ENCODE measurements at places on chromosomes 12 and 14.

- H3K36me3 ChIP-seq, result peaks cover 4% of the 10 kb centered on the region
- no peak for DNase-seq
- H3K27me3 ChIP-seq, result no peaks in the 10 kb centered on the region
- H3K27ac ChIP-seq, result no peak overlapping the region
Measured at GRCh38 chr14:105363847-105364708, 34.3 kb upstream of the TEX22 start.

DNA sequence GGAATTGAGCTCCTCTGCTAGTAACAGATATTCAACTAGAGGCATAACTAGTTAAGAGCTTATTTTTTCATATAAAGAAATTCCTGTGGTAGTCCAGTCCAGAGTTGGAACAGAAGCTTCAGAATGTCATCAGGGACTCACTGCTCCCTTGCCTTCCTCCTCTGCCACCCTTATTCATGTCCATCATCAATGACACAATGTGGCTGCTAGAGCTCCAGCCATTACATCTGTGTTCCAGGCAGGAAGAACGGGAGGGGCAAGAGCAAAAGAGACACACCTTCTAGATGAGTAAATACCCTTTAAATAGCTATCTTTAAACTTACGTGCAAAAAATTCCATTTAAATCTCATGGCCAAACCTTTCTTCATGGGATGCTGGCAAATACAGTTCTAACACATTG, 47.3 kb upstream of the HMGA2 start:
- no peaks in the 10 kb centered on the region for H3K4me1 ChIP-seq
- H3K4me3 ChIP-seq, result no peak overlapping the region
- H3K27ac ChIP-seq, result no peak overlapping the region
- H3K27me3 ChIP-seq, result no peaks in the 10 kb centered on the region

DNA sequence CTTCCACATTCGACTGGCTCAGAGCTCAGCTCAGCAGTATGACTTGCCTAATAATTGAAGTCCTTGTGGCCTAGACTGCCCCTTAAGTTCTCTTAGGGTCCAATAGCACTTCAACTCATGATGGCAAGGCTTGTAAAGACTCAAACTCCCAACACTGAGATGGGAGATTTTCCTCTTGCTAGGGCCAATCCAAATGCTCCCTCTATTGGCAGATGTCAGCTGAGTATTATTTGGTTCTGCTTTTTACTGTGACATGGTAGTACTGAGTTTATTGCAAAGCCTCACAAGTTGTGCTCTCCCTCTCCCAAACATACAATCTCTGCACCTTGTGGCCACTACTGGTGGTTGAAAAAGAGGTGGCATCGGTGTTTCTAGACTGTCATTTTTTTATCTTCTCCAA, 164.2 kb downstream of the ALG10 start:
- no peak for DNase-seq
- no peaks in the 10 kb centered on the region for H3K27me3 ChIP-seq
- no peak overlapping the region for H3K27ac ChIP-seq
- no peaks in the 10 kb centered on the region for H3K36me3 ChIP-seq
- H3K4me3 ChIP-seq, result no peak overlapping the region

DNA sequence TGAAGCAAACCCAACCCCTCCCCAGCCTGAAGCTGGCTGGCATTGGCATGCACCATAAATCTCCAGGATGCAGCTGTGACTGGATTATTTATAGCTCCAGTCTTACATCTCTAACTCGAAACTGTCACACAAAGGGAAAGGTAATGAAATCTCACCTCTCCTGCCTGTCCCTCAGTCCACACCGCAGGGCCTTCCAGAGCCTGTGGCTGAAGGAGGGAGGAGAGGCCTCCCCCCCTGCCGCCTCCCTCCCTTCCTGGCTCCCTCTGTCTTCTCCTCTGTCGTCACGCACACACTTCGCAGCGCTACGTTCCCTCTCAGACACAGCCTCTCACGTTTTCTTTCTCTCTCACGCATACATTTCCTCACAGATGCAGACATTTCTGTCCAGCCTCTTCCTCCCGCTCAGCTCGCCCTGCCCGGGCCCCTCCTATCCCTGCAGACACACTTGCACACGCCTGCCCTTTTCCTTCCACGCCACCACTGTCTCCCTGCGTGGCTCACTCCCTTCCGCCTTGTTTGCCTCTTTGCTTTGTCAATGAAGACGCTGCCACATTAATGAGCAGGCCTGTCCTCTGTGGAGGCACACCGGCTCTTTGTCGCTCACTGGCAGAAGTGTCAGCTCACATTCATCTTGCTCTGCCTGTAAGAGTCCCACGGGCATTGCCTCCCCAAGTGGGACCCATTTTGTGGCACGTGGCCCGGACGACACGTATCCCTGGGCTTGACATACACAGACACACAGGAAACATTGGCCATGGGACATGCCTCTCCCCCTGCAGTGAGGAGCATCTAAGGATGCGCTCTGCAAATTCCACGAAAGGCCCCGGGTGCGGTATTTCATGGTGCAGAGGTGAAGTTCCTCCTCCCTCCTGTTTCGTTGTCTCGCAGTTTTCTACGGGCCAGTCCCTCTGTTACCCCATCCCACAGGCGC, 27.9 kb downstream of the IRF2BPL start:
- H3K4me1 ChIP-seq, result no peaks in the 10 kb centered on the region
- H3K36me3 ChIP-seq, result no peaks in the 10 kb centered on the region
- H3K27ac ChIP-seq, result no peak overlapping the region
- no peak overlapping the region for H3K4me3 ChIP-seq
- H3K27me3 ChIP-seq, result no peaks in the 10 kb centered on the region
- no peak for DNase-seq

GRCh38 chr14:34964977-34965764, 17.6 kb upstream of the SRP54 start:
- H3K4me1 ChIP-seq, result no peaks in the 10 kb centered on the region
- H3K36me3 ChIP-seq, result peaks cover 16% of the 10 kb centered on the region
- H3K4me3 ChIP-seq, result no peak overlapping the region
- H3K27me3 ChIP-seq, result no peaks in the 10 kb centered on the region
- no peak overlapping the region for H3K27ac ChIP-seq

DNA sequence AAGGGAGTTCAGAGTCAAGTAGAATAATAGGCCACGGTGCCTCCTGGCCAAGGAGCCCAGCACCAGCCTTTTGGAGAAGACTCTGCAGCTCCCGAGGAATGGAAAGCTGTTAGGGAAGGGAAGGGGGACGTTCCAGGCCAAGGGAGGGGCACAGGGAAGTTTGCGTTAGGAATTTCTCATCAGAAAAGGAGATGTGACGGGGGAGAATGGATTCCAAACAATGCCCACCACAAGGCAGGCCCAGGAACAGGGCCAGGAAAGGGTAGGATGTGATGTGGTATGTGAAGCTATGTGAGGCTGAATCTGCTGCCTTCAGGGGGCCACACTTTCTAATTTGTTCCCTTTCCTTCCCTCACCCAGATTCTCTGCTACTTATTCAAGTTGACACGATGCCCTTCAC, 46.0 kb downstream of the DGLUCY start:
- H3K36me3 ChIP-seq, result peaks cover 62% of the 10 kb centered on the region
- no peak overlapping the region for H3K4me3 ChIP-seq
- H3K27ac ChIP-seq, result no peak overlapping the region
- H3K27me3 ChIP-seq, result no peaks in the 10 kb centered on the region
- H3K4me1 ChIP-seq, result no peaks in the 10 kb centered on the region
- DNase-seq, result no peak

DNA sequence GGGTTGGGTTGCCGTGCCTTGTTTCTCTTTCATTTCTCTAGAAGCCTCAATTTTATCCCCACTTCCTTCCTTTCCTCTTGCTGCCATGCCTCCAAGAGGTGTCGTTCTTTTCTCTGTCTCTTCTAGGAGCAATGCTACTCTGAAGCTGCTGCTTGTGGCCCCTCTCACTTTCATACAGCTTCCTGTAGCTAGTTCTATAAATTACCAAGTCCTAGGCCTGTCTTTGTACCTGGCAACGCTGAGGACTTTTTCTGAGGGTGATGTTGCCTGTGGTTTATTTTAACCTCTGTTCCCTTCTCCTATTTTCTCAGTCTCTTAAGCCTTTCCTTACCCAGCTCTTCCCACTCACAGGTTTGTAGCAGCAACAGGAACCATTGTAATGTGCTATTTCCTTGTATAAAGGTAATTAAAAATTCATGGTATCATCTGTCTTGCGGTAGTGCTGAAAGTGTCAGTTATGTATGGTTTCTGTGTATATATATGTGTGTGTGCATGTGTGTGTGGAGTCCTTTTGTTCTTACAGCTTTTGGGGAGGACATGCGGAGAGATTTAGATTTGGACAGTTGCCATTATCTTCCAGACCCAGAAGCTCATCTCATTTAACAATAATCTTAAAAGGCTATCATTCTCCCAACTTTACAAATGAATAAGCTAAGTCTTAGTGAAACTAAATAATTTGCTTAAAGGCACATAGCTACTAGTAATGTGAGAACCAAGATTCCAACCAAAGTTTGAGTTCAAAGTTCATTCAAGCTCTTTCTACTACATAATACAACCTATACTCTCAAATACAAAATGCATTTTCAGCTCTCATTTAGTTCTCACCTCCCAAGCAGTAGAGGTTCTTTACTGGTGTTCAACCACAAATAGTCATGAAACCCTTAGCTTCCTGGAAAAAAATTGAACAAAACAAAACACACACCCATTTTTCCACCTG, 43.8 kb downstream of the DDHD1 start:
- H3K27me3 ChIP-seq, result no peaks in the 10 kb centered on the region
- peak; percentile 33 for DNase-seq
- H3K36me3 ChIP-seq, result no peaks in the 10 kb centered on the region
- H3K27ac ChIP-seq, result peak overlapping the region; percentile 63

- no peaks in the 10 kb centered on the region for H3K27me3 ChIP-seq
- no peak overlapping the region for H3K27ac ChIP-seq
- no peak for DNase-seq
- no peaks in the 10 kb centered on the region for H3K36me3 ChIP-seq
- no peak overlapping the region for H3K4me3 ChIP-seq
- H3K4me1 ChIP-seq, result peaks cover 14% of the 10 kb centered on the region
Measured at GRCh38 chr12:66296176-66296683, 6.1 kb upstream of the HELB start.

- H3K27ac ChIP-seq, result no peak overlapping the region
- no peaks in the 10 kb centered on the region for H3K4me1 ChIP-seq
- no peaks in the 10 kb centered on the region for H3K27me3 ChIP-seq
- DNase-seq, result no peak
- H3K4me3 ChIP-seq, result no peak overlapping the region
Measured at GRCh38 chr12:127911291-127911690, 355.7 kb upstream of the TMEM132C start.

DNA sequence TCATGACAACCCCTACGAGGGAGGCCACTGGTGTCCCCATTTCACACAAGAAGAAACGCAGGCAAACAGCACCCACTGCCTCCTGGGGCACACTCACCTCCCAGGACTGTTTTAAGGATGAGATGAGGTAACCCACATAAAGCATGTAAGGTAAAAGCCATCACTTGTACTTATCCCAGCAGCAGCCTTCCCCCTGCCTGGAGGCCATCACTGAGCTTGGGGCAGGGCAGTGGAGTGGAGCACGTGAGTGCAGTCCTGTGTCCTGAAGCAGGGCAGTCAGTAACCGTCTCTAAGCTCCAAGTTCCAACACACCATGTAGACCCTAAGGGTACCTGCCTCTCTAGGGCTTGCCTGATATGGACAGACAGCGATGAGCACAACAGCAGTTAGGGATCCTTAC, 1.7 kb downstream of the POLE start:
- H3K27ac ChIP-seq, result no peak overlapping the region
- H3K4me1 ChIP-seq, result peaks cover 7% of the 10 kb centered on the region
- H3K36me3 ChIP-seq, result no peaks in the 10 kb centered on the region
- H3K27me3 ChIP-seq, result no peaks in the 10 kb centered on the region

DNA sequence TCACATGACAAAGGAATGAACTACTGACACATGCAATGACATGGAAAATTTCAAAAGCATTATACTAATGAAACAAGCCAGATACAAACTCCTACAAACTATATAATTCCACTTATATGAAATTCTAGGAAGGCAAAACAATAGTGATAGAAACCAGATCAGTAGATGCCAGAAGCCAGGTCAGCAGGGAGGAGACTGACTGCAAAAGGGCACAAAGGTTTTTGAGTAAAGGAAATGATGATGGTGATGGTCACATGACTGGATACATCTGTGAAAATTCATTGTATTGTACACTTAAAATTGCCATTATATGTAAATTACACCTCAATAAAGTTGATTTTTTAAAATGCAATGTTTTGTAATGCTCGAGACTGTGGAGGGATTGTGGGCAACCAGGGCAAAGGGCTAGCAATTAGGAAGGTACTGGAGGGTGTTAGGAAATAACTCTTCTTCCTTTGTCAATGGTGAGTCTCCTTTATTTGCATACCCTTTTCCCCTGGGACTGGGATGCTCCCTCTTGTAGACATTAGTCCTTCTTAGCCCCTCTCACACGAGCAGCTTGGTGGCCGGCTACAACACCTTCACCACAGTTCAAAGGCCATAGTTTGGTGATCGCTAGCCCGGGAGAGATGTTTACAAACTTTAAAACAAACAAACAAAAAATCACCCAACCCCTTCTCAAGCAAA, 6.7 kb upstream of the PRPF40B start:
- H3K36me3 ChIP-seq, result no peaks in the 10 kb centered on the region
- H3K4me3 ChIP-seq, result no peak overlapping the region
- no peak overlapping the region for H3K27ac ChIP-seq
- no peak for DNase-seq
- H3K27me3 ChIP-seq, result no peaks in the 10 kb centered on the region
- H3K4me1 ChIP-seq, result peaks cover 3% of the 10 kb centered on the region

GRCh38 chr14:86055512-86056075, 525.6 kb downstream of the FLRT2 start:
- H3K27me3 ChIP-seq, result no peaks in the 10 kb centered on the region
- no peak for DNase-seq
- H3K4me3 ChIP-seq, result no peak overlapping the region
- H3K4me1 ChIP-seq, result no peaks in the 10 kb centered on the region
- H3K36me3 ChIP-seq, result no peaks in the 10 kb centered on the region

DNA sequence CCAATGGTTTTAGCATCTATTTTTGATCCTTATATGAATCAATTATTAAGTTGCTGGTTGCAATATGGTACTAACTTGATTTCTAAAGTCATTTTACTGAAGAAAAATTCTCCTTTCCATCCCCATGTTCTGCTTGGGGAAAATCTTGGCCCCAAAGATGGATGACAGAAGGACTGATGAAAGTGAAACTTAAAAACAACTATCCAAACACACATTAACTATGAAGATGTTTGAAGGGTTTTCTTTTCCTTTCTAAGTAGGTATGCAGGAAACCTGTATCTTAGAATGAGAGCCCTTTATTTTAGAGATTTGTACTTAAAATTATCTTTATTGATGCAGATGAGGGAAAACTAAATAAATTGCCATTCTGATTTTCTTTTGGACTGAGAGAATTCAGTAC, 5.9 kb downstream of the C12orf71 start:
- H3K4me1 ChIP-seq, result no peaks in the 10 kb centered on the region
- no peak overlapping the region for H3K27ac ChIP-seq
- DNase-seq, result no peak
- H3K4me3 ChIP-seq, result no peak overlapping the region
- H3K36me3 ChIP-seq, result no peaks in the 10 kb centered on the region
- H3K27me3 ChIP-seq, result no peaks in the 10 kb centered on the region

- H3K27ac ChIP-seq, result no peak overlapping the region
- H3K36me3 ChIP-seq, result no peaks in the 10 kb centered on the region
- DNase-seq, result no peak
- H3K4me3 ChIP-seq, result no peak overlapping the region
Measured at GRCh38 chr14:27686137-27686536, 1080.5 kb upstream of the FOXG1 start.

GRCh38 chr14:30180219-30180618, 252.6 kb upstream of the PRKD1 start:
- DNase-seq, result no peak
- H3K27me3 ChIP-seq, result no peaks in the 10 kb centered on the region
- H3K27ac ChIP-seq, result no peak overlapping the region
- no peaks in the 10 kb centered on the region for H3K36me3 ChIP-seq
- H3K4me1 ChIP-seq, result no peaks in the 10 kb centered on the region
